ENCODE measurements at places on chromosomes 3 and 15.
A peak's percentile ranks its signal among the peaks of the same experiment; 100 is the strongest.

DNA sequence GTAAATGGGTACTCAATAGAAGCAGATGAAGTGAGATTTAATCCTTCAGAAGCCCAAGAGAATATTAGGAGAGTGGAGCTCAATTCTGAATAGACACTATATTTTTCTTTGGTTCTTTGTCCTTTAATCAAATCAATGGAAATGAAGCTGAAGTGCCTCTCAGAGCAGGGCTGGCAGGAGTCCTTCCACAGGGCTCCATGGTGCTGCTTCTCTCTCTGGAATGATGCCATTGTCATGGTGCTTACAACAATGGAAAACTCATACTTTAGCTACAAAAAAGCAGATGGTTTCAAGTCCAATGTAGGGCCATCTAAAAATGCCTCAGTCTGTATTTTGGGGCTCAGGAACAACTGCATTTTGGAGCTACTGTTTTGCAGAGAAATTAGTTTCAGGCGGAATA lies 125.1 kb downstream of the SNRK start:
- DNase-seq = no peak

- no peak for DNase-seq
Observed at GRCh38 chr3:192915304-192915703, 2.4 kb downstream of the MB21D2 start.

- DNase-seq = no peak
Observed at GRCh38 chr15:28459279-28459678, 73.5 kb downstream of the GOLGA8G start.

DNA sequence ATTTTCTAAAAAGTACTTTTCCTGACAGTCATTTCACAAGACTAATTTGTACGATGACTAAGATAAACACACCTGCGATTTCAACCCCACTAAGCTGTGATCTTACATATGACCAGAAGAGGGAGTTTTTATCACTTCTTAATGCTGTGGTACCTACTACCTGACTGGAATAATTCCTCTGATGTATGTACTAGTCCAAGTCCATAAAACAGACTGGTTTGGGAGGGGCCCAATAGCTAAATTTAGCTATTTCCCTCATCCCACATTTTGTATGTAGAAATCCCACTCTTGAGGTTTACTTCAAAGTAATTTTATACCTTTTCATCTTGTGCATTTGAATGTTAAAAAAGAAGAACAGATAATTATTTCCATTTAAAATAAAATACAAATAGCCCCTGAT lies 49.7 kb upstream of the SCAANT1 start:
- no peak for DNase-seq

DNA sequence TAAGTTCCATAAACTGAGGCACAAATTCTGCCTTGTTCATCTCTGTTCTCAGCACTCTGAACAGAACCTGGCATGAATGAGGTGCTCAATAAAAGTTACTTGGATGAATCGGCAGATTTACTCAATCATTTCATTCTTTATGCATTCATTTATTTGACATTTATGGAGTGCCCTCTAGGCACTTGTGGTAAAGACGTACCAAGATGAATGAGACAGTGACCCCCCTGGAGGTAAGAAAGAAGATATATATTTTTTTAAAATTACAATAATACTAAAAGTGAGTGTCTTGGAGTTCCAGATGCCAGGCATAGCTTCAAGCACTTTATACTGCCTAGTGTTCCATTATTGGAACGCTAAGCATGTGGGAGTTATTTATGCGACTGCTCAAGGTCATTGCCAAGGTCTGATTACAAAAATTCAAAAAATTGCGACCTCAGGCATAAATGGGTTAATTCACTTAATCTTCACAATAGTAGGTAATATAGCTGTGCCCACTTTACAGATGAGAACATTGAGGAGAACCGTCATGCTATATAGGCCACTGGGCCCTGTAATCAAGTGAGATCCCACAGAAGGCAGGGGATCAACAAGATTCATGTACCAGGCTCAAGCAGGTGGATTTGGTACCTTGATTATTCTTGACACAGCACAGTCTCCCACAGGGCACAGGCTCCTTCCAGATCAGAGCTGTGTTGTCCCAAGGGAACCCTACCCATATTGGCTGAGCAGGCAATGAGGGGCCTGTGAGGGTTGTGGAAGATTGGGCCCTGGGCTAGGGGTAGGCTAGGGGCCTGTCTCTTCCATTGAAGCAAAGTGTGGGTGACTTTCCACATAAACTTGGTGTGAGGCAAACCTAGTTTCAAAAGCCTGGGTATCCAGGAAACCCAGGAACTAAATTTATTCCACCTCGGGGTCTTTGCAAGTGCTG lies 10.7 kb downstream of the XIRP1 start:
- no peak for DNase-seq

DNA sequence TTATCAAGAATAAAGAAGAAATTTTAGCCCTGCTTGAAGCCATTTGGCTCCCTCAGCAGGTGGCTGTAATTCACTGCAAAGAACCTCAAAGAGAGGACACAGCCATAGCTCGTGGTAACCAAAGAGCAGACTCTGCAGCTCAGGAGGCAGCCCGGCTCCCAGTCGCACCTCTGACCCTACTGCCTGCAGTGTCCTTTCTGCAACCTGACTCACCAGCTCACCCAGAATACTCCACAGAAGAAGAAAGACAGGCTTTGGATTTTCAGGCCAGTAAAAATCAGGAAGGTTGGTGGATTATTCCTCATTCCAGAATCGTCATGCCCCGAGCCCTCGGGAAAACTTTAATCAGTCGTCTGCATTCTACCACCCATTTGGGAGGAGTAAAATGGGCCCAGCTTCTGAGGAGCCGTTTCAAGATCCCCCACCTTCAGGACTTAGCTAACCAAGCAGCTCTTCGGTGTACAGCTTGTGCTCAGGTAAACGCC lies 38.6 kb downstream of the ZBTB11 start:
- no peak for DNase-seq

- DNase-seq = no peak
Observed at GRCh38 chr3:113288881-113289280, 77.5 kb downstream of the BOC start.

DNA sequence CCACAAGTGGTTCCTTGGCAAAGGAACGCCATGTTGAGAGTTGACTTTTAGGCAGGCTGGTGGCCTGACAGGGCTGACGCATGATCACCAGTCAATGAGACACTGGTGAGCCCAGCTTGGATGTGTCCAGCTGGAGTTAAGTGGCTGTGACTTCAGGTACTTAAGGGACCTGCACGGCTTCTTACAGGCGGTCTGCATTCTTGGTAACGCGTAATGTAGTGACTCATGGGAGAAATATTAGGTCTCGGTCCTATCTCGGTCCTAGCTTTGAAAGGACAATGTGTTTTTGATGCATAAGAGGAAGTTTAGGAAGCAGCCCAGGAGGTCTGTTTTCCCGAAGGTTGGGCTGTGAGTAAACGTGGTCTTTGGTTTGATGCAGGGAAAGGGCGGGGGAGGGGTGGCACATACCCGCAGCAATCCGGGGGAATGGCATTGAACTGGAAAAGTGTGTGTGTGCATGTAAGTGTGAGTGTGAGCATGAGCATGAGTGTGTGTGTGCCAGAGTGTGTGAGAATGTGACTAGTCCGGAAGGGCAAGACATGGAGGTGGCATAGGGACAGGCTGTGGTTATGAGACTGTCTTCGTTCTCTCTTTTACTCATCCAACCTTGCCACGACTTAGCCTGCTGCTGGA lies 55.3 kb downstream of the FAM43A start:
- DNase-seq = no peak

DNA sequence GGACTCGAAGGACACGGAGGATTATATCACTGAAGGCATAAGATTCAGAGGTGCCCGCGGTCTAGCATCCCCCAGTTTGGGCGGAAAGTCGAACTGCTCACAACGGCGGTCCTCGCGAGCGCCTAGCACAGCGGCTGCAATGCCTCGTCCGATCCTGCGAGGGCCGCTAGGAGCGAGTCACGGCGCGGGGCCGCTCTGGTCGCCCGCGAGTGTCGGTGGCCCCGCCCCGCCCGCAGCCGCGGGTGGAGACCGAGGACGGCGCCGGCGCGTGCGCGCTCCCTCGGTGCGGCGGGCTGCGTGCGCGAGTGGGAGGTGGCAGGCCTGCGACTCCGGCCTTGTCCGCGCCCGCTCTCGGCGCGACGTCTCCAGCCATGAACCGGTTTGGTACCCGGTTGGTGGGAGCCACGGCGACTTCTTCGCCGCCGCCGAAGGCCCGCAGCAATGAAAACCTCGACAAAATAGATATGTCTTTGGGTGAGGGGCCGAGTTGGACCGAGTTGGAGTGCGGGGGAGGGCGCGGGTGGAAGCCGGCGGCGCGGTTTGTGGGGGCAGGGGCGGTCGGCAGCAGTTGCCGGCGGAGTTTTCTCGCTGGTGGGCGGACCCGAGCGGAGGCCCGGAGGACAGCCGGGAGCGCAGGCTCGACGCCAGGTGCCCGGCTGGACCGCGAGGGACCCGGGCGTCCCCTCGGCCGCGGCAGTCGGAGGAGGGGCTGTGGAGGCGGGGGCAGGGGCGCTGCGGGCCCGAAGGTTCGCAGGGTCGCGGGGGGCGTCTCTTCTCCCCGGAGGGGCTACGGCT lies at the start of gene FYTTD1:
TSS of gene FYTTD1 (plus strand) at position 283 of the 795 bp plus-strand sequence. CDS start at position 372, 89 bp downstream.
- peak; percentile 86 for DNase-seq

GRCh38 chr3:185823078-185824044 lies 1.5 kb downstream of the IGF2BP2 start:
- DNase-seq = peak; percentile 45

DNA sequence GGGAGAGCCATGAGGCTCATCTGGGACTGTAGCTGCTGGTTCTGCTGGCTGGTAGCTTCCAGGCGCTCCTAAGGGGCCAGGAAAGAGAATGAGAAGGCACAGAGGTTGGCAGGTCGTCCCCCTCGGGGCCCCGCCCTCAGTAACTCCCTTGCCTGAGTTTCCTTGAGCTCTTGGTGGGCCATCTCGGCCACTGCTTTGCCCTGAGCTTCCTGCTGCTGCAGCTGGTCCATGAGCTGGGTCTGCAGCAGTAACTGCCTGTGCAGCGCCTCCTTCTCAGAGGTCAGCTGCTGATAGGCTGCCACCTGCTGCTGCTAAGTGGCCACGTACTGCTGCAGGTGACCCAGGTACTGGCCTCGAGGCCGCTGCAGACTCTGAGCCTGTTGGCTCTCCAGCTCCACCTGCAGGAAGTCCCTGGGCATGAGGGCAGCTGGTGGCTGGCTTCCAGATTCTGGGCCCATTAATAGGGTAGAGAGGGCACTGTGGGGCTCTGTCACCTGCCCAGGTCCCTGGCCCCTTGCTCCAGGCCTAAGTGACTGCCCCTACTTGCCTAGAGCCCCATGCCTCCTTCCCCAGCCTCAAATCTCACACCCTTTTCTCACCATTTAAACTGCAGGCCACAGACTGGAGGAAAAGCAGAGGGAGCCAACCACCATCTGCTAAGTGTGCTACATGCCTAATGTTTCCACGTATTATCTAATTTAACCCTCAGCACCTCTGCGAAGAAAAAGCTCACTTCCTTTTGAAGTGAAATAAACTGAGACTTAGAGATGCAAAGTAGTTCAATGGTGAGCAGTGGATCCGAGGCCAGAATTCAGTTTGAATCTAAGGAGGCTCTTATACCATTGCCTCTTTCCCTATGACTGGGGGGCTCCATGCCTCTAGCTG lies 10.8 kb upstream of the VPS33B start:
- peak; percentile 78 for DNase-seq

GRCh38 chr3:67521053-67521646 lies 133.3 kb downstream of the SUCLG2 start:
- no peak for DNase-seq

DNA sequence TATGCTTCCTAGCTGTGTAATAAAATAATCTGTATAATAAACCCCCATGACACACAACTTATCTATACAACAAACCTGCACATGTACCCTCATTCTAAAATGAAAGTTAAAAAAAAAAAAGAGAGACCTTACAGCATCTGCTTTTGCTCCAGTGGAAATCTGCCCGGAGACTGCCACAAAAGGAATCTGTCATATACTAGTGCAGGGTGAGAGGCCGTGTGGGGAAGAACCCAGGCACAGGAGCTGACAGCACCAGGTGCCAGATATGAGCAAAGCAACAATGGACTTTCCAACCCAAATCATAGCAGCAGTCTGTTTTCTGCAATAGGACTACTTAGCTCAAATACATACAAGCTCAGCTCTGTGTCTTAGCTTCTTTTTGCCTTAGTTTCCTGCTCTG lies 346.5 kb downstream of the ROBO1 start:
- DNase-seq = no peak

GRCh38 chr3:81245501-81245900 lies 515.9 kb downstream of the GBE1 start:
- DNase-seq = no peak

DNA sequence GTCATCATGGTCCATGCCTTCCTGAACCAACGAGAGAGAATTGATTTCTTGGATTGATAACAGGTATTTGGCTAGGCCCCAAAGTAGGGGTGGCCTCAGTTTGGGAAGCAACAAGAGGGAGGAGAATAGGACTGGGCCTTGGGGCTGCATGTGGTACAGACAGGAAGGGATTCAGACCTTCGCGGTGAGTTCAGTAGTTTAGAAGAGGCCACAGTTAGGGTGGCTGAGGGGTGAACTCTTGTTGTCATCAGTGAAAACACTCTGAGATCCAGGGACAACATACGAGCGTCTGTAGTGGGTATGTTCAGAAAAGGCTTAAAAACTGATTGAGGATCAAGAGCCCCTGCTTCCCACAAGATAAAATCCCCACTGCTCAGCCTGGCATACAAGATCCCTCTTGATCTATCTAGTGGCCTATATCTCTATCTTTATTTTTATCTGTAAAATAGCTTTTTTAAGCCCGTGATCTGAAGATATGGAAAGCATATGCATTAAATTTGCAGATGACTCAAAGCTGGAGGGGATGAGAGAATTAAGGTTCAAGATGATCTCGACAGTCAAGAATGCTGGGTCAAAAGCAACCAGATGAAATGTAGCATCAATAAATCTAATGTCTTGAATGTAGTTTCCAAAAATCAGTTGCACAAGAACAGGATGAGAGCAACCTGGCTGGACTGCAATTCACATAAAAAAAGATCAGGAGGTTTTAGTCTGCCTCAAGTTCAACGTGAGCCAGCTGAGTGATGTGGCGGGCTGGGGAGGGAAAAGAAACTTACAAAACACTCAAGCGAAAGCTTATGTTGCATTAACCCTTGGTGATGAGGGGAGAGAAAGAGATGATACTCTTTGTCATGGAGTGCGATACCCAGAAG lies 221.1 kb upstream of the TLE3 start:
- DNase-seq = no peak

GRCh38 chr3:161644891-161645635 lies 148.5 kb downstream of the OTOL1 start:
- no peak for DNase-seq

GRCh38 chr3:197809356-197810020 lies 18.4 kb downstream of the LRCH3 start:
- DNase-seq = no peak

GRCh38 chr3:155270063-155270462 lies 23.4 kb downstream of the STRIT1 start:
- no peak for DNase-seq

DNA sequence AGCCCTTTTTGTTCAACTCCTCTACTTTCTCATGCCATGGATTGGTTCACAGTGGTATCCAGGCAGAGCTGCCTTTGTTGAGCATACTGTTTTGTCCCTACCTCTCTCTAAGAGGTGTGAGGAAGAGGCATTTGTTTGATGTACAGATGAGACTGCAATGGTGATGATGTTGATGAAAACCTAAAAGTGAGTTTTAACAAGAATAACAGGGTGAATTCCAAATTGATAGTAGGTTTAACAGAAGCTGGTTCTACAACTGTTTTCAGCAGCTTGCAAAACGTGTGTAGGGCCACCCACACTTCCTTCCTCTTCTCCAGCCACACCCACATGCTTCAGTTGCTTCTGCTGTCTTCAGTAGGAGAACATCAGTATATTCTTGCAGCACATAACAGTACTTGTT lies 10.2 kb downstream of the SNRK start:
- no peak for DNase-seq

Measured in activated T-cell treated with anti-CD3 and anti-CD28 coated beads, Interleukin-2, amount 50 U/mL, for 48 hours (primary cell).